ENCODE measurements at places on chromosomes 4 and X.
A peak's percentile ranks its signal among the peaks of the same experiment; 100 is the strongest.

DNA sequence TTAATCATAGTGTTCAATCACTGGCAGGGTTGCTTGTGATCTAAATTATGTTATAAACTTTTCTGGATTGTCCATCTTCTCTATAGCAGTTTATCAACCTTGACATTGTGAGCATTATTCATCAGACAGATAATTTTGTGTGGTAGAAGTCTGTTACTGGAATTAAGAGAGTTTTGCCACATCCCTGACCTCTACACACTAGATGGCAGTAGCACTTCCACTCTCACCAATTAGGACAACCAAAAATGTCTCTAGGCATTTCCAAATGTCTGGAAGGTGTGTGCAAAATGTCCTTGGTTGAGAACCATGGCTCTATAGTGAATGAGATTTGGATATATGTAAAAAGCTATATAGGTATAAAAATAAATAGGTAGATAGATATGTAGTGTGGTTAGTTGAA, 324.1 kb upstream of the FAM47C start:
- DNase-seq, result no peak

DNA sequence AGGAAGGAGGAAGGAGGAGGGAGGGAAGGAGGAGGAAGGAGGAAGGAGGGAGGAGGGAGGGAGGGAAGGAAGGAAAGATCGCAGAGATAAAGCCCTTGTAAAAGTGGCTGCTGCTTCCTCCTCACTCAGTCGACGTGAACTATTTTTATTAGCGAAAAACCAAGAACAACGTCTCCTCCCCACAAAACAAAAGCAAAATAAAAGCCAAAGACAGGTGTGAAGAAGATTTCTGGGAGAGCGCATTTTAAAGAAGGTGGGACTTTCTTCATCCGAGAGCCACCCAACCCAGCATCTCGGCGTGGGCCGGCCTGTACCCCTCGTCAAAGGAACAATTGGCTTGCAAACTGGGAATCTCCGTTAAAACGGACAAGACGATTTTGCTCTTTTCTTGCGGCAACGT, 40.7 kb upstream of the ASMTL start:
- DNase-seq, result no peak

DNA sequence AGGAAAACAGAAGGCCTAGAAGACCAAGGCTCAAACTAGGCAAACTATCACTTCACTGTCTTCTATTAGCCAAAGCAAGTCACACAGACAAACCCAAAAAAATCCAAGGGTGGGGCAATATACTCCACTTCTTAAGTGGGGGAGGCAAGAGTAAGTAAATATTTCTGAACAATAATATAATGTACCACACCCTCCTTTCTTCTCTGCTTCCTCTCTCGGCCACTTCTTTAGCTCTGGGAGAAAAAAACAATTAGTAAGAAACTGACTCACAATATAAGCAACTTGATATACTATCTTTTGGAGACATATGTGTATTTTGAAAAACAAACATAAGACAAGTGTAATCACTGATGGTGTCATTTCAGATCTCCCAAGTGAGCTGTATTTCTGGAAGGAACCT, 14.8 kb downstream of the DCAF8L1 start:
- DNase-seq, result no peak

GRCh38 chr4:144732584-144733428, 86.8 kb downstream of the HHIP start:
- DNase-seq, result no peak

DNA sequence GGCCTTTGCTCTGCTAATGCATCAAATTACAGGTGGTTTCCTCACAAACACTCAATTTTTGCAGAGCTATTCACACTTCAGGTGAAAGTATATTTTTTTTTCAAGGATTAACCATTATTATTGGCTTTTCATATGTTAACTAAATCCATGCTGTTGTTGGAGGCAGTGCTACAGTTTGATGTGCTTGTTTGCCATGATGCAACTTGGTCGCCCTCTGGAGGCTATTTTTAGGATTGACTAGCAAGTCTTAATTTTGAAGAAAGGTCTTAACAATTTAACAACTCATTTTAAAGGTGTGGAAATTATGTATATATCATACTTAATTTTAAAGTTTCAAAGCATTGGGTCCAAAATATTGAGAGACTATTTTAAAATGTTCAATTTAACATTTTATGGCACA, 168.8 kb upstream of the FAM47A start:
- peak; percentile 2 for DNase-seq

- no peak for DNase-seq
Observed at GRCh38 chrX:53681661-53682060, 4.9 kb downstream of the HUWE1 start.

- no peak for DNase-seq
Observed at GRCh38 chr4:110589297-110589696, 33.6 kb downstream of the PITX2 start.

DNA sequence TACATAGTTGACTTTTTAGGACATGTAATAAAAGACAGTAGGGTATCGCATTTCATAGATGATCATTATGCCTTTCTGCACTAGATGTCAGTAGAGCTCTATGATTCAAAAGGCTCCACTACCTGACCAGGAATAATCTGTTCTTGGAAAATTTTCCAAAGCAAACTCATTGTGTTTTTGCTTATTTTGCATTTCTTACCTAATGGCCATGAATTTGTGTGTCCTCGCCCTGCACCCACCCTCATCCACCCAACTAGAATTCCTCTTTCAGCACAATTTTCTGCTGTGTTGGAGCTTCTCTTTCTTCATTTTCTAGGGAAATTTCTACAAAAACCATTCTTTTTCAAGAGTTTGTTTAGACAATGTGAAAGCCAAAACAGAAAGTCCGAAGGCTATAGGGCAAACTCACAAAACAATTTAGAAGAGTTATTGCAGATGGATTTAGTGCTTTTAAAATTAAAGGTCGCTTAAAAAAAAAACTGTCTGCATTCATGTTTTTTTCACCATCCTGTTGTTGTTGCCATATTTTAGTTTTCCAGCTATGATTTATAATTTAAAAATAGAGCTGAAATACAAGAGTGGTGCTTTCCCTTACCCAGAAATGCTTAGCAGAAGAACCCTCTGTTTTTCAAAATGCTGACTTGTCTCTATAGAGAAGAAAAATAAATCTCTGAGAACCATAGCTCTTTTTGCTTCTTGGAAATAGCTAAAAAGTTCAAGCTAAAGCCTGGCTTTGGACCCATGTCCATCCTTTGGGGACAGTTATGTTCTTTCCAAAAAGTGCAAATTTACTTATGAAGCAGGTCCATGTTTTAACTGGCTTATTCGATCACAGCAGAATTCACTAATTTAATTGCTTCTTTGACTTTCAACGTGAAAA, 183.7 kb downstream of the SPATA18 start:
- peak; percentile 17 for DNase-seq

DNA sequence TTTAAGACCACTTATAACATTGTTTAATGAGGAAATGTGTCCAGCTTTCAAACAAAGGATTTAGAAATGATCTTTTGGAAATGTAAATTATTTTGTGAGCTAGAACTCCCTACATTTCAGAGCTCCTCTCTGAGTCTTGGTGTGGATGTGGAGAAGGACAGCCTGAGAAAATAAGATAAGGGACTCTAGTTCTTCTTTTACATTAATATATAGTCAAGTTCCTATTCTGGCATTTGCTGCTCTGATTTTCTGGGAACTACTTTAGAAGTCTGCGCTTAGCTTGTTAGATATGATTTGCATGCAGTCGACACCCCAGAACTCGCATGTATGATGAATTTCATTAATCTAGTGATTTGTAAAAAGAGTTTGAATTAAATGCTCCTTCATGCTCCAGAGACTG, 45.5 kb downstream of the TSPAN7 start:
- no peak for DNase-seq

DNA sequence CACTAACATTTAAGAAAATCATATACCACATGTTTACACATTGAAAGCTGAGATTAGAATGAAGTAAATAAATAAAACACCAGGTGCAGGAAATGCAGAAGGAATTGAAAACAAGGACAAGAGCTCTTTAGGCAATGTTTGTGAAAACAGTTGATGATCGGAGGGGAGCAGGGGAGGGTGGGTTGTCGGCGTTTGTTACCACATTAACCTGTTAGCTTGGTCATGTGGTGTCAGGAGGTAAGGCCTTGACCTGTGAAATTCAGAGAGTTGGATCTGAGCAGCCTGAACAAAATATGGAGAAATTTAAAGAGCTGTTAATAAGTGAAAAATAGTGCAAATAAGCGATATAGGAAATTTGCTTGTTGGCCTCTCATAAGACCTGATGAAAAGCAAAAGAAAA, 759.9 kb downstream of the PDHA2 start:
- DNase-seq, result no peak

GRCh38 chr4:6914448-6914847, 4.8 kb downstream of the TBC1D14 start:
- DNase-seq, result no peak

GRCh38 chr4:89998469-89999011, 103.9 kb downstream of the MMRN1 start:
- DNase-seq, result peak; percentile 9

- DNase-seq, result no peak
Observed at GRCh38 chrX:49172280-49172780, 632 bp downstream of the PLP2 start.

DNA sequence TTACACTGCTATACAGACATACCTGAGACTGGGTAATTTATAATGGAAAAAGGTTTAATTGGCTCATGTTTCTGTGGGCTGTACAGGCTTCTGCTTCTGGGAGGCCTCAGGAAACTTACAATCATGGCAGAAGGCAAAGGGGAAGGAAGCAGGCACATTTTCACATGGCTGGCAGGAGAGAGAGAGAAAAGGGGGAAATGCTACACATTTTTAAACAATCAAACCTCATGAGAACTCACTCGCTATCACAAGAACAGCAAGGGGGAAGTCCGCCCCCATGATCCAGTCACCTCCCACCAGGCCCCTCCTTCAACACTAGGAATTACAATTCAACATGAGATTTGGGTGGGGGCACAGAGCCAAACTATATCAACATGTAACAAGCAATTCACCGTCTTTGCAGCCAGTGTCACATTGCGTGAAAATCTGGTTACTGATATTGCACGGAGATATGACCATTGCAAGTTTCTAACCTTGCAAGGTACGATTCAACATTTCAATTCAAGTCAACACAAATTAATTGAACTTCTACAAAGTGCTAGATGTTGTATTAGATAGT, 61.7 kb upstream of the RELL1 start:
- no peak for DNase-seq

GRCh38 chr4:108512615-108513505, 107.5 kb upstream of the RPL34 start:
- peak; percentile 44 for DNase-seq

DNA sequence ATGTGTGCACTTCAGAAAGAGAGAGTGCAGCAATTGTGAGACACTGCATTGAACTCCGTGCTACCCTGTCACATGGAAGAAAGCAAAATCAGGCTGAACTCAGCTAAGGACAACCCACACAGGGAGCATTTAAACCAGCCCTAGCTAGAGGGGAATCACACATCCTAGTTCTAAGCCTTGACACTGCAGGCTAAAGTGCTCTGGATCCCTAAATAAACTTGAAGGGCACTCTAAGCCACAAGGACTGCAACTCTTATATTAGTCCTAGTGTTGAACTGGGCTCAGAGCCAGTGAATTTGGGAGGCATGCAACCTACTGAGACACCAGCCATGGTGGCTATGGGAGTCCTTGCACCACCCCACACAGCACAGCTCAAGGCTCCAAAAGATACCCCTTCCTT, 311.9 kb downstream of the OPHN1 start:
- no peak for DNase-seq

DNA sequence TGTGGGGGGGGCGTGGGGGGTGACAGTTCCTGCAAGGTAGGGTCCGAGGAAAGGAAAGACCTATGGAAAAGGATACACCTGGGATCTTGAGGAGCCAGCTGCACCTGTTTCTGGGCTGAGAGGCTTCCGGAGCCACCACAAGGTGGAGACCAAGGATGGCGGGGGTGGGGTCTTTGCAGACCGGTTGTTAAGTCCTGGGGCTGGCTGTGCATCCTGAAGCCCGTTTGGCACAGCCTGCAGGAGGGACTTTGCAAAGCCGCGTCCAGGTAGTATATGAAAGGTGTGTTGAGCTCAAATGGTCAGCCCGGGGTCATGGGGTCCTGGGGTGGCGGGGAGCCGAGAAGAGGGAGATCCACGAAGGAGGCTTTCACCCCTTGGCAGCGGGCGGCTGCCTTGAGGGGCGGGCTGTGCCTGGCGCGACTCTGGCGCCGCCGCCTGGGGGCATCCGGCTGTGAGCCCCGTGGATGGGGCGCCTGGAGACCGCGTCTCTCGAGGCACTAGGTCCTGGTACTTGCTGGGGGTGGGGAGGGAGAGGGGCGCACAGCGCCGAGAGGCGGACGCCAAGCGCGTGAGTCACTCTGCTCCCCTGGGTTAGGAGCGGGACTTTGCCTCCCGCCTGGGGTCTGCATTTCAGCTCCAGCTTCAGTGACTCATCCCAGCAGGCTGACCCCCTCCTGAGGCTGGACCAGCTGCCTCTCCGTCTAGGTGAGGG, 58.2 kb upstream of the DYNLT3 start:
- DNase-seq, result peak; percentile 21

GRCh38 chrX:132442691-132443090, 46.1 kb downstream of the MBNL3 start:
- DNase-seq, result no peak

- no peak for DNase-seq
Observed at GRCh38 chrX:75038925-75039324, 113.7 kb upstream of the NEXMIF start.

DNA sequence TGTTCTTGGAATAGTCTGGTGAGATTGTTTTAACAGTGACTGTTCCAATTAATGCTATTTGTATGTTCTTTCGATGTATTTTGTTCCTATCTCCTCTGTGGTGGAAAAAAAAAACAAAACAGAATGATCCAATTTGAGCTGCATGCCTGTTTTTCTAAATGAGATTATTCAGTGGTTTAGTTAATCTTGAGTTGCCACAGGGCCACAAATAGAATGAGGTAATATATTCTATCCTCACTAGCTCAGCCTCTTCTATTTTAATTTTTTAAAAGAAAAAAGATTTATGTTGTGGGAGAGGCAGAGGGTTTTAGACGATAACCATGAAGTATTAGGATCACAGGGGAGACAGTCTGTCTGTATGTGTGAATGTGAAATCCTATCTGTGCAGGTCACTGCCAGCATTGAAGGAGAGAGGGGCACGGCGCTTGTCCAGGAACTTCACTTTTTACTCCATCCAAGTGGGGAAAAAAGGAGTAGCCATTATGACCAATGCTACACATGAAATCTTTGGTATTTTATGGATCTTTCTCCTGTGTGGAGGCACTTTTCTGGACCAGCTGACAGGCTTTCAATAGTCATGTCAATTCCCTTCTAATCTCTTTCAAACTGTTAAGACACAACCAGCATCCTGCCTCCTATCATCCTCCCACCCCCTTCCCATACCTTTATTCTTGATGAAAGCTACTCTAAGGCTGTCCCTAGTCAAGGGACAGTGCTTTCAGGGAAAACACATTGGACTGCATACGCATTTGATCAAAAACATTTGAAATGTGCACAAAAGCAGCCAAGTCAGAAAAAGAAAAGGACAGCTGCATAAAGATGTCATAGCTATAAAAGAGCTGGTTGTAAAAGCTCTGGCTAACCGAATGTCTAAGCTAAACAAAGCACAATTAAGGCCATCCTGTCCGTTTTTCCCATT, 1063.8 kb upstream of the INTU start:
- no peak for DNase-seq

- DNase-seq, result no peak
Observed at GRCh38 chr4:134622199-134622598, 420.6 kb upstream of the PABPC4L start.

GRCh38 chrX:53155512-53156206, 61.7 kb downstream of the KANTR start:
- no peak for DNase-seq

Measured in neuronal stem cell (in vitro differentiated cells).